ENCODE measurements at places on chromosomes 12 and 14. TPM values are rescaled to one million over a fixed set of nuclear protein-coding genes. Genes with fewer than 3 reads are reported as not detected.
A peak's percentile ranks its signal among the peaks of the same experiment; 100 is the strongest.

Gene APAF1
- 23.3 TPM for total RNA-seq

Gene KIF5A
- 0.10 TPM for total RNA-seq

Gene TMPRSS12
- not detected for total RNA-seq

Gene TTC6
- total RNA-seq, result 0.06 TPM

Gene TRIAP1
- total RNA-seq, result 76.2 TPM

Gene PCED1B
- 1.9 TPM for total RNA-seq

Gene TMEM132D
- total RNA-seq, result 1.1 TPM

- DNase-seq, result no peak
Measured at GRCh38 chr12:87922736-87923135, 106.5 kb downstream of the C12orf50 start.

GRCh38 chr12:69511469-69512267, 41.5 kb downstream of the FRS2 start:
- DNase-seq, result no peak

GRCh38 chr14:96055065-96055752, 16.0 kb downstream of the C14orf132 start:
- DNase-seq, result no peak

- DNase-seq, result no peak
Measured at GRCh38 chr12:13165617-13166041, 30.9 kb upstream of the EMP1 start.

DNA sequence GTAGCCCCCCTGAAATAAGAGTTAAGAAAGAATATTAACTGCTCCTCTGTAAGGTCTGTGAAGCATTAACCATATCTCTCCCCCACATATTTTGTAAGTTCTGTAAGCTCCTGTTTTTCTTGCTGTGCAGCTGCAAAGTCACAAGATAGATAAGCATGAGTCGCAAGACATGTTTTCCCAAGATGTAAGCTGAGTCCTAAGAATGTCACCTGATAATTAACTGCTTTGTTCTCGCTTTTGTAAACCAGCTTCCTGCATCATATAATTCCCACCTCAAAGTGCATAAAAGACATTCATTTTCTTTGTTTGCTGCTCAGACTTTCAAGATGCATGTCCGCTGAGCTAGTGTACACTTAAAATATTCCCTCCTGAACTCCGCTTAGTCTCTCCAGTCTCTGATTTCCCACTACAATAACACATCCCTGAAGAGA, 27.0 kb upstream of the PHC1 start:
- DNase-seq, result no peak

DNA sequence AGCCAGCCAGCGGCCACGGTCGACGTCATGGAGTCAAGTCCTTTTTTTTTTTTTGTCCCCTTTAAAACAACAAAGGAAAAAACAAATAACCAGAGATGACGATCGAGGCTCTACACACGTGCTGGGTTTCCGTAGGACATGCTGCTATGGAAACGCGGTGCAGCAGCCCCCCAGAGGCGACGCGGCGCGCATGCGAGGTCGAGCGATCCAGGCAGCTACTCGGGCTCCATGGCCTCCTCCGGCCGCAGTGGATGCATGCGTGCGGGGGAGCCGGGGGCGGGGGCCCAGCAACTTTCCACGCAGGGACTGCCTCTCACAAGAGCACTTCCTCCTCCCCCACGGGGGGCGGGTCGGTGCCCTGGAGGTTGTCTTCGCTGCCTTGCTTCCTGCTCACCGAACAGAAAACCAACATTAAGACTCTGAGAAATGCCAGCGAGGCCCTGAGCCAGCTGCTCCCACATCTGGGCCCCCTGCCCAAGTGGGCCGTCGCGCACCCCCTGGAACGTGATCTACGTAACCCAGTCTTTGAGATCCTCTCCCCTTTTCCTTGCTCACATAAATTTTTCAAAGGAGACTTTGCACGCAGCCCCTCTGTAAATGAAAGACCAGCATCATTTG, 30.7 kb downstream of the P2RX4 start:
- DNase-seq, result no peak

GRCh38 chr12:20701106-20701505, 6.0 kb downstream of the SLCO1C1 start:
- DNase-seq, result no peak

GRCh38 chr12:108833757-108834472, 23.5 kb downstream of the SSH1 start:
- no peak for DNase-seq

- no peak for DNase-seq
Measured at GRCh38 chr12:25347716-25348592, 97.2 kb upstream of the KRAS start.

GRCh38 chr12:19382111-19382526, 57.2 kb upstream of the AEBP2 start:
- peak; percentile 12 for DNase-seq

GRCh38 chr12:116881325-116881876, at the start of gene HRK:
Gene HRK (minus strand): TSS chr12:116881441. CDS start chr12:116881307, 134 bp downstream.
- DNase-seq, result no peak

GRCh38 chr12:124655698-124656516, 88.5 kb upstream of the NCOR2 start:
- peak; percentile 29 for DNase-seq

DNA sequence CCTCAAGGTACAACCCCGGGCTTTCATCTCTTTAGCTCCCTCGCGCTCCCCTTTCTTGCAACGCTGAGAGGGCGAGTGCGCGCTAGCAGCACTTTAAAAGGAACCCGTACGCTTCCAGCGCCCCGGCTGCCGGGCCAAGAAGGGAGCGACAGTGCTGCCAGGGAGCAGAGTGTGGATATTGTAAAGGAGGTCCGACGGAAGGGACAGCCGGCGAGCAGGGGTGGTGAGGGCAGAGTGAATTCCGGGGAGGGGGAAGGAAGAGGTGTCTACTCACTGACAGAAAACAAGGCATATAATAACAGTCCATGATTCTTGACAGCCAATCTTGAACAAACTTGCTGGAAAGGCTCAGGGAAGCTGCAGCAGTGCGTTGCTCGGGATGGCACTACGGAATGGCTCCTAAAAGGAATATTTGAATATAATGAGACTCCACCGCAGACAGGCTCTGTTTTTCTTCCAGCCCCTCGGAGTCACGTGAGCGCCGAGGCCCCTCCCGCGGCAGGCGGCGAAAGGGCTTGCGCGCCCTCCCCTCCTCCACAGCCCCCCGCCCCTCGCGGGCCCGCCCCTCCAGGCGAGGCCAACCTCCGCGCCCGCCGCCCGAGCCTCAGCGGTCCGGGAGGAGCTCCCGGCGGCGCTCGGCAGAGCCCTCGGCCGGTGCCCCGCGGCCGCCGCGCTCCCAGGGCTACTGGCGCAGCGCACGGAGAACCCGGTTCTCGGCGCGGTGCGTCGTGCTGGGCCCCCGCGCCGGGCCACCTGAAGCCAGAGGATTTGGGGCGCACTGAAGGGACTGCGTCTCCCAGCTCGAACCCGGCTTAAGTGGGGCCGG, 3.4 kb downstream of the BMP4 start:
- DNase-seq, result no peak

GRCh38 chr12:40618636-40619035, 73.6 kb upstream of the CNTN1 start:
- DNase-seq, result no peak

GRCh38 chr14:100421756-100422470, 98.8 kb downstream of the SLC25A47 start:
- DNase-seq, result no peak

DNA sequence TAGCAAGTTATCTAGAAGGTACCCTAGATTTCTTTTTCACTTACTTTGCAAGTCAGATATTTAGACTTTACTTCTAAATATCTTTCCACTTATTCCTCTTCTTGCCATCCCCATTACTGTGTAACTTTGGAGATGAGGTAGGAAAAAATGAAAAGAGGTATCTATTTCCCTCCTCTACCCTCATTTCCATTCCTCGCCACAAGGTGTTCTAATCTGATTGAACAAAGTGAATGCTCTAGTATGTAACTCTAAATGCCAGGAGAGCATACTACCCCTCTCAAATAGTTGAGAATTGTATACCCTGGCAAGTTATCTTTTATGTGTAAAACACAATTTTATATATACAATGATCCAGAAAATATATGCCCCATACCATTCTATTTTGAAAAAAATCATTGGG, 1.7 kb upstream of the LDHB start:
- DNase-seq, result no peak

GRCh38 chr12:124727264-124727800, 136.3 kb downstream of the SCARB1 start:
- no peak for DNase-seq

- no peak for DNase-seq
Measured at GRCh38 chr12:124566161-124566996, 1.0 kb downstream of the NCOR2 start.

GRCh38 chr14:68424443-68425172, 368.3 kb downstream of the ZFP36L1 start:
- no peak for DNase-seq

DNA sequence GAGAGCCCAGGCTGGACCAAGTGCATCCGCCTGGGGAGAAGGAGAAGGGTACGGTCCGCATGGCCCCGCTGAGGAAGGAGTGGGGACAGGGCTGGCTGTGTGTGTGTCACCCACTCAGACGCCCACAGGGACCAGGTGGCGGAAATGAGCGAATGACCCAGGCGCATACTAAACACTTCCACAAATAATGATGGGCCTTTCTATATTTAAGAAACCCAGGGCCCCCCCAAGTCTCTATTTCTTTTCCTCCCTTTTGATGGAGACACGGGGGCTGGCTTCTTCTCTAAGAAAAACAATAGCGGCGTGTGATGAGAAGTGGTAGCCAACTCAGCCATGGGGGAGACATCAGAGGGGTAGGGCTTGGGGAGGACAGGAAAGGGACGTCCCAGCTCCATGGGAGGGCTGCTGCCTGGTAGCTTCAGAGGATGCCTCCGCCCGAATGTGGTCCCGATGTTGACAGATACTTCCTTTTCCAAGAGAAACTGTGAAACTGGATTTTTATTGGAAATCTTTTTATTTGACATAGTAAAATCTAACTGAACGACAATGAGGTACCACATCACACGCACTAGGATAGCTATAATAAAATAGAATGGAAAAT, 6.3 kb upstream of the MAP1LC3B2 start:
- DNase-seq, result no peak

DNA sequence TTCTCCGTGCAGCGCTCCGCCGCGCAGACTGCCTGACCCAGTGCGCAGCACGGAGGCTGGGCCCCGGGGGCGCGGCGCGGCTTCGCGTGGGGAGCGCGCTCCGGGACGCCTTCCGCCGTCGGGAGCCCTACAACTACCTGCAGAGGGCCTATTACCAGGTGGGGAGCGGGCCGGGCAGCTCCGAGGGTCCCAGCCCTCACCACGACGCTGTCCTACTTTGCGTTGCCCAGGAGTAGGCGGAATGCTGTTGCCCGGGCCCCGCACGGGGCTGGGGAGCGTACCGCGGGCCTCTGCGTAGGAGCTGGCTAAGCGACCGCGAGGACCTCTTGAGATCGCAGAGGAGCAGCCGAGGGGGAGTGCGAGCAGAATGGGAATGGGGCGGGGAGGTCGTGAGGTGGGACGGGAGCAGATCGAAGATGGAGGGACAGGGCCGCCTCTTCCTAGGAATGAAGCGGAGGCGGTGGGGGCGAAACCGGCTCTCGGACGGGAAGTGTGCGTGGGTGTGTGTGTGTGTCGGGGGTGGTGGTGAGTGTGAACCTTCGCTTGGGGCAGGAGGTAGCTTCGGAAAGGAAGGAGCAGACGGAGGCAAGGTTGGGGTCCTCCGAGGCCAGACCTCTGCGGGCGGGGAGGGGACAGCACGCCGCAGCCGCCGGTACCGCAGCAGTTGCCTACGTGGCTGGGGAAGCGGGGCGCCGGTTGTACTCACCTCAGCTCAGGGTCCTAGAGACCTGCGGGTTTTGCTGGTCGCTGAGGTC, 751 bp downstream of the P3H3 start:
- DNase-seq, result no peak

DNA sequence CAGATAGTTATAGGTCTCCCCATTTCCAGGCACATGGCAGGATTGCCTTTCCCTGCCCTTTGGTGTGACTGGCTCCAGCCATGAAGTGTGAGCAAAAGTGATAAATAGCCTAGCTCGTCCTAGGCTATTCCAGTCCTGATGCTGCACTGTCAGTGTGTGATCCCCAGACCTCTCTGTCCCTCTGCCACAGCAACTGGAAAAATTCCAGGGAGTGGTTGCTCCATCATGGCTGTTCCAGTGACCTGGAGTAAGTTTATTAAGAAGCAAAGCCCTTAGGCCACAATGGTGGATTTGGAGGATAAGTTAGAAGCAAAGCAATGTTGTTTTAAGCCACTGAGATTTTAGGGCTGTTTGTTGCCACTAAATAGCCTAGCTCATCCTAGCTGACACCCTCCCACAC, 9.8 kb upstream of the KRT83 start:
- no peak for DNase-seq

GRCh38 chr14:94970941-94971730, 186.2 kb downstream of the DICER1 start:
- no peak for DNase-seq
